ENCODE measurements at places on chromosomes 4 and X.

GRCh38 chr4:154124539-154125255 lies 335.8 kb upstream of the SFRP2 start:
- no peak for DNase-seq

GRCh38 chr4:41258783-41259182 lies 2.1 kb downstream of the UCHL1 start:
- no peak for DNase-seq

DNA sequence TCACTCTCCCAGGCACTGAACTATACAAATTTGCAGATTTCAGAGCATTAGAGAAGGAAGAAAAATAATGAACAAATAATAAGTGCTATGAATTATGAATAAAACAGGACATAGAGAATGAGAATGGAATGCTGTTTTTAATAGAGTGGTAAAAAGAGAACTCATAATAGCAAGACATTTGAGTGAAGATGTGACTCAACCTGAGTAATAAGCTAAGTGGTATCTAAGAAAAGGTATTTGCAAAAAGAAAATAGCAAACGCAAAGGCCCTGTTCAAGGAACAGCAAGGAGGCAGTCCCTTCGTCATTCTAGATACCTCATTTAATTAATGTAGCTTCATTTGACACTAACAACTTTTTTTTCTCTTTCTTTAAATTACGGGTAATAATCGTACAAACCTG lies 1910.0 kb upstream of the TENM3 start:
- no peak for DNase-seq

DNA sequence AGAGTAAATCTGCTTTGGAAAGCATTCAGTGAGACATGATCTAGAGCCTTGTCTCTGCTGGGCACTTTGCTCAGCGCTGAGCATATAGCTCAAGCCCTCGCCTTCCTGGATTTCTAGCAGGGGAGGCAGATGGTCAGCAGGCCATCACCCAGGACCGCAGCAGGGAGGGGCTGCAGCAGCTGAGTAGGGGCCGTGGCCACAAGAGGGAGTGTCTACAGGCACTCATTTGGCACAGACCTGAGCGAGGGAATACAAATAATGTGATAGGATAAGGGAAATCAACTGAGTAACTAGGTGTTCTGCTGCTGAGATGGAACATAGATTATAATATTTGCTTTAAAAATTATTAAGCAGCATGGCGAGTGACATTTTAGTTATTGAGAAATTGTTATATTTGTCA lies 30.2 kb downstream of the OFD1 start:
- no peak for DNase-seq

DNA sequence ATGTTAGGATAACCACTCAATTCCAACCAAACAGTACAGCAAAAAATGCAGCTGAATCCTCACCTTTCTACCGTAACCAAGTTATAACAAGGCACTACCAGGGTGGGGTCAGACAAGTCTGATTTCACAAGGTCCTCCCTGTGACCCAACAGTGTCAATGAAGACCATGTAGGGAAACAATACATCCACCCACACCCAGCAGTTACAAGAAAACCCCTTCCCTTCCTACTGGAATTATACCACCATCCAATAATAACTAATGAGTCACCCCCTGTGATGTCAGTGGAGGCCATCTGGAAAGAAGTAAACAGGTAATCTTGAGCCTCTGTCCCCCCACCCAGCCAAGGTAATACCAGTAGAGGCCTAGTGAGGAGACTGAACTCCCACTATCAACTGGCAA lies 117.6 kb downstream of the FGF16 start:
- DNase-seq, result no peak

DNA sequence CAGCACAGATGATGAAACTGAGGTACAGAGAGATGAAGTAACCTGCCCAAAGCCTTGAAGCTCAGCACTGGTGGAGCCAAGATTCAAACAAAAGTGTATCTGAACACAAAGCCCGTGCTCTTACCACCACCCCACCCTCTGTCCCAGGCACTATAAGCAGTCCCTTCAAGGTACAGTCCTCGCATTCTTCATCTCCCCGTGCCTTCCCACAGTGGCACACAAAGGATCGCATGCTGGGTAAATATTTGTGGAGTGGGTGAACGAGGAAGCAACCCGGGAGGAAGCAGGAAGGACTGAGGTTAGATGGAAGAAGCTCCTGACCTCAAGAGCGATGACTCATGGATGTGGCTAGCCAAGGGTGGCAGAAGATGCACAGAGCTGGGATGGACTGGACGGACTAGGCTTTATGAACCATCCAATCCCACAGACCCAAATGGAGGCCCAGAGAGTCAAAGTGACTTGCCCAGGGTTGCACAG lies 18.4 kb downstream of the IQSEC2 start:
- DNase-seq, result peak; percentile 37

Measured in CD4-positive, alpha-beta T cell treated with Interleukin-15 for 1 hour (primary cell).